ENCODE measurements at places on chromosomes 1 and 21.

DNA sequence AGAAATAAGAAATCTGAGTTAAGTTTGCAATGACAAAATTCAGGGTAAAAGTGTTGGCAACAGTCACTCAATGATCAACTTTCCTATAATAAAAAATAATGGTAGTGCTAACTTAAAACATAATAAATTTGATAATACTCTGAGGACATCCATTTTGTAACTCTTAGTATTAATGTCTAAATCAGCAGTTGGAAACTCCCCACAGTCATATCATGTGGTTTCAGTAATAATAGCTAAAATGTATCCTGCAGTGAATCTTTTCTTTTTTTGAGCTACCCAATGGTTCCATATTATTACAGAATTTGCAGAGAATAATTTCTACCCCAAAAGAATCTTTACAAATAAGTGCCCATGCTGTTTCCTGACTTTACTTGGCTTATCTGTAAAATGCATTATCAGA is 286.7 kb downstream of the PTPRC start:
- DNase-seq, result no peak

- no peak for DNase-seq
Measured at GRCh38 chr1:227472772-227473171, 90.6 kb upstream of the ZNF678 start.

GRCh38 chr1:55285834-55286233 is 70.7 kb upstream of the USP24 start:
- DNase-seq, result no peak

- no peak for DNase-seq
Measured at GRCh38 chr21:16102113-16102512, 372.3 kb downstream of the USP25 start.

- DNase-seq, result no peak
Measured at GRCh38 chr21:45550522-45551210, 8.4 kb upstream of the SLC19A1 start.

GRCh38 chr1:70048336-70049094 is 156.9 kb downstream of the LRRC40 start:
- no peak for DNase-seq

- no peak for DNase-seq
Measured at GRCh38 chr1:78171736-78172590, 126.2 kb downstream of the GIPC2 start.

GRCh38 chr1:57882072-57882471 is 458.2 kb upstream of the DAB1 start:
- no peak for DNase-seq

- no peak for DNase-seq
Measured at GRCh38 chr1:95889400-95889799, 655.4 kb downstream of the RWDD3 start.

- no peak for DNase-seq
Measured at GRCh38 chr1:228134591-228134990, 5.5 kb upstream of the GUK1 start.

DNA sequence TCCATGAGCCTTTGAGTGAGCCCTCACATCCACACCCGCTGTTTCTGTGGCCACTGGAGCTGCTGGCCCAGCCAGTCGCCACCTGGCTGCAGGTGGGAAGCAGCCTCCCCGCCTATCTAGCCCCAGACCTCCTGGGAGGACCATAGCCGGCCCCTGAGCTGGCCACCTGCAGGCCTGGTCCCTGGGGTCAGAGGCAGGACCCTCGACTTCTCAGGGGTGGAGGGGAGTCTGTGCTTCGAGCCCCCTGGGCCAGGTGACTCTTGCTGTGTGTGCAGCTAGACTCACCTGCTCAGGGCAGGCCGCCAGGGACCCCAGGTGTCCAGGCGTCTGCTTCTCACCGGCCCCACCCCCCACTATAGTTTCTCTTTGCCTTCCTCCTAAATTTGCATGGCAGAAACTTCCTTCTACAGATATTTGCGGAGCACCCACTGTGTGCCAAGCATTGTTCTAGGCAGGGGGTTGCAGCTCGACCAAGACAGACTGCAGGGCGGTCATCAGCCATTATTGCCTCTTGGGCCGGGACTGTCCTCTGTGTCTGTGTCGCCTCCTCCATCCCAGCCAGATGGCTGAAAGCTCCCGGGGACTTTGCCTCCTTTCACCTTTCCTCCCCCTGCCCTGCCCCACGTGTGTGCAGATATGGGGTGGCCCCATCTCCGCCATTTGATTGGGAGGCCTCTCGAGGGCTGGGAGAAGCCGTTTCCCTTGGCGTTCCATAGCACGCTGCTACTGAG is 27.3 kb downstream of the SPSB1 start:
- no peak for DNase-seq

DNA sequence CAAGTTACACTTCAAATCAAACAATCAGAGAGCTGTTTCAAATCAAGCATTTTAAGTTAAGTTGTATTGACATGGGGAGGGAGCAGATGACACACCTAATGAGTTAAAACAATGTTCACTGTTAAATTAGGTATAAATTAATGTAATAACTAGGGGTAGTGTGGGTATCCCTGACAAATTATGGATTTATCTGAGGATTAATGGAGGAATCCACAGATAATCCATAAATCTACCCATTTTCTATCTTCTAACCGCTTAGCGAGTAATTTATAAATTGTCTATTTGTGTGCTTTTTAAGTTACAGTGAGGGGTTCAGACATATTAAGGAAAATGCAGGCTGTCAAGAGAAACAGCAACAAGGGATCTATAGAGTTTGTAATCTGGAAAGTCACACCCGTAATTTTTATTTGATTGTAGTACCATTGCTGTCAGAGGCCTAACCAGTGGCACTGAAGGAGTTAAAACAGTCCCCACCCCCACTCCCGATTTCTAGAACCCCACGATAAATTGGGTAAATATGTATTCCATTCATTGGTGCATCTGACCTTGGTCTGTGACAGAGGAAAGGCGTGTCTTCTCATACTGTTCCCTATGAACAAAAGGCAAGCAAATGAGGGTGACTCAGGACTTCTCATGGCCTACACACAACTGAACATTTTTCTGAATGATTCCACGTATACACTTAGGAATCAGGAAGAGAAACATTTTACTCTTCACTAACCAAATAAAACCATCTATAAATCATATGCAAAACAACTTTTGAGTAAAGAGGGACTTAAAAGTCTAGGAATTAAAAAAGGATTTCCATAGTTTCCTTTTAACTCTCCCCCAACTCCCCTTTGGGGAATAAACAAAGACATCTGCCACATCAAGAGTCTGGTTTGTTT is 7.4 kb downstream of the IRF2BP2 start:
- no peak for DNase-seq

DNA sequence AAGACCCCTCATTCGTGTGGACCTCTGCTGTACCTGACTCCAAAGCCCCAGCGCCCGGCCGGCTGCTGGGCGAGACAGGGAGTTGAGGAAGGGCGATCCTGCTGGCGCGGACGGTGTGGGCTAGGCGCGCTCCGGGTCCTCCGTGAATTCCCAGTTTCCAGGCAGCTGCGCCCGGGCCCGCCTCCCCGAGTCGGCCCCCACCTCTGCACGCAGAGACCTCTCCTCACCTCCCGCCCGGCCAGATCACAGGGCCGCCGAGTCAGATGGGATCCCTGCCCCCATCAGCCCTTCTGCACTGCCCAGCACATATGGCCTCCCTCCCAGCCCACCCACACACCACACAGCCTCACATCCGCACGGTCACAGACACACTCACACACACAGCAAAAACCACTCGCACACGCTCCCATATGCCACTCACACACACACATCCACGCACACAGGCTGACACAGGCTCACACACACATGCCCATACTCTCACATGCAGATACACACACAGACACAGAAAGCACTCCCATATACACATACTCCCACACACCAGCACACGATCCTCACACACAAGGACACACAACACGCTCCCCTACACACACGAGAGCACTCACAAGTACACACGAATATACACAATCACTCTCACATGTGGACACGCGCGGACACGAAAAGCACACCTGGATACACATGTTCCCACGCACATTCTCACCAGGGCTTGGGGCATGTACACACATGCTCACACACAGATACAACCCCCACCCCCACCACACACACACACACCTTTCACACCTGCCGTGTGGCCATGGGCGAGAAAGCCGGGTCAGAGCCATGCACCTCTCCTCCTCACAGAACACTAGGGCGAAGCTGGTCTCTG is 7.2 kb upstream of the GUCA2B start:
- no peak for DNase-seq

GRCh38 chr1:27566462-27567145 is 37.3 kb downstream of the AHDC1 start:
- no peak for DNase-seq

- no peak for DNase-seq
Measured at GRCh38 chr1:163176797-163177196, 25.9 kb downstream of the RGS5 start.

DNA sequence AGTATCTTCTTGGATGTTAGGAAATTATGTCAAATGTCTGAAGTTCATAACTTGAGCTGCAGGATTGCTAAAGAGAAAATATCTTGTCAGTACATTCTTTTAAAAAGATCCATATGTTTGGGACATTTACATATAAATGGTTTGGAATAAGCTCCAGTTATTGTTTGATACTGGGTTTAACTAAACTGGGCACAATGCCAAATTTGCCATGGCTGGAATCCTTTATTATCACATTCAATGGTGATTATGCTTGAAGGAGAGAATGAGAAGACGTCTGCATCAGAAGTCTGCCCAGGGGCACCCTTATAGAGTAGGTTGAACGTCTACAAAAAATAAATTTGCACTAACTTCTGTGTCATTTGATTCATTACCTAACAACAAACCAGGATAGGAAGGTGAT is 652.5 kb downstream of the AMY1C start:
- no peak for DNase-seq

- no peak for DNase-seq
Measured at GRCh38 chr1:244388961-244389360, 62.7 kb downstream of the ADSS2 start.

GRCh38 chr1:22612671-22613571 is 23.5 kb upstream of the C1QA start:
- no peak for DNase-seq

- no peak for DNase-seq
Measured at GRCh38 chr1:3668585-3669300, 16.4 kb downstream of the TP73 start.

DNA sequence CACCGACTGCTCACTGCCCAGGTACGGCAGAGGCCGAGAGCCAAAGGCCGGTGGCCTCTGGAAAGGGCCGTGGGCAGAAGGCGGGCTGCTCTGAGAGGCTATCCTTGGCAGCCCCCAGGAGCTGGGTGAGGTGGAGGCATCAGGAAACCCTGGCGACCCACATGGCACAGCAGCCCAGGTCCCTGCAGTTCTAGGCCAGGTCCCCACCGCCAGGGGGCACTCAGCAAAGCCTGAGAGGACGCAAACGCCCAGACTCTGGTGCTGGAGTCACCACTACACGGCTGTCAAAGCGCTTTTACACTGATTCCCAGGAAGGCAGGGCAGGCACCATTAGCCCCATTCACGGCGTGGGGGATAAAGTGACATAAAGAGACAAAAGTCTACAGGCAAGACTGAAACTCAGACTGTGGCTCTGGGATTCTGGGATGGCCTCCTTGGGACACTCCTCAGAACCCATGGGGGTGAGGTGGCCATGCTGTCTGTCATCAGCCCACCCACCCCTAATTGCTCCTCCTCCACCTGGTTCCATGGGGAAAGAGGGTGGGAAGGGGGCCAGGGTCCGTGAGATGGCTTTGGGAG is 4.9 kb downstream of the PLEKHG5 start:
- DNase-seq, result peak; percentile 89

DNA sequence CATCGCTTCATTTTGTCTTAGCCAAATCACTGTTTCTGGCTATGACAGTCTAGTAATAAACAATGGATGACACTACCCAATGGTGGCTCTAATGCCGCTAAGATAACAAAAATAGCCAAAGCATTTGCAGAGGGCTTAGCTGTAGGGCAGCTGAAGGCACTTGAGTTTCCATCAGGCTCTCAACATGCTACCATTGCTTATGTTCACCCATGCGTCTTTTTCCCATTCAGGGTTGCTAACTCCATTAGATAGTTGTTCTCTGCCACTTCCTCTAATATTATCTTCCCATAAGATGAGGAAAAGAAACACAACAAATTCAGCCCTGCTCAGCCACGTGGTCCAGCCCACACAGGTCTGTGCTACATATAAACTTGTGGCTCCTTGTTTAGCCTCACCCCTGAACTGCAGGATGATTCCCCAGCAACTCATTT is 159.6 kb downstream of the TOMM20 start:
- DNase-seq, result no peak

DNA sequence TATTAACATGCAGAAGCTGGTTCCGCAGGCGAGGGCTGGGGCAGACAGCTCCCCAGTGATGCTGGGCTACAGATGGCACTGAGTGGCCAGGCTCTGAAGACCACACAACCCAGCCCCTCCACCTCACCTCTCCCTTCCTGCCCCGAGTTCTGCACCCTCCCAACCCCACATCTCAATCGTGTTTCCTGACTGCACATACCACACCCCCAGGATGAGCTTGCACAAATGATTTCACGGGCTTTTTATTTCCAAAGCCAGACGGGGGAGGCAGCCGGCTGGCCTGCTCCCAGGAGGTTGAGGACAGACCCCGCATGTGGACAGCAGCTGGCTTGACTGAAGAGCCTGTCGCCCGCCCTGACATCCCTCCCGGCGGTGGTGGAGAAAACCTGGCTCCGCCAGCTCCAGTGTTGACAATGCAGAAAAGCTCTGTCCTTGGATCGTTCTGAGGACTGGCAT is 21.4 kb upstream of the ALDH4A1 start:
- no peak for DNase-seq

DNA sequence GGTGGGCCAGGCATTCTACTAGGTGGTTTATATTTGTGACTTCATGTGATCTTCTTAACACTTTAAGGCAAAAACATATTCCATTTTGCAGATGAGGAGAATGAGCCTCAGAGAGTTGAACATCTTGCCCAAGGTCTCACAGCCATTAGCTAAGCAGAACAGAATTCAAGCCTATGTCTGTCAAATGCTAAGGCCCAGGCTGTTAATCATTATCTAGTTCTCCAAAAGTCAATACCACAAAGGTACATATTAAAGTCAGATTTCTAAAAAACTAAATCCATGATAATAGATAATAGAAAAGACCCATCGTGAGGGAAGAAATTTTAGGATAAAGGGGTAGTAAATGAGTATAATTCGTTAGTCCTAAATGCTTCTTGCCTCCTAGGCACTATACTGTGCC is 234.3 kb downstream of the KCNH1 start:
- DNase-seq, result no peak

GRCh38 chr1:231763456-231763855 is 136.9 kb downstream of the DISC1 start:
- DNase-seq, result no peak

DNA sequence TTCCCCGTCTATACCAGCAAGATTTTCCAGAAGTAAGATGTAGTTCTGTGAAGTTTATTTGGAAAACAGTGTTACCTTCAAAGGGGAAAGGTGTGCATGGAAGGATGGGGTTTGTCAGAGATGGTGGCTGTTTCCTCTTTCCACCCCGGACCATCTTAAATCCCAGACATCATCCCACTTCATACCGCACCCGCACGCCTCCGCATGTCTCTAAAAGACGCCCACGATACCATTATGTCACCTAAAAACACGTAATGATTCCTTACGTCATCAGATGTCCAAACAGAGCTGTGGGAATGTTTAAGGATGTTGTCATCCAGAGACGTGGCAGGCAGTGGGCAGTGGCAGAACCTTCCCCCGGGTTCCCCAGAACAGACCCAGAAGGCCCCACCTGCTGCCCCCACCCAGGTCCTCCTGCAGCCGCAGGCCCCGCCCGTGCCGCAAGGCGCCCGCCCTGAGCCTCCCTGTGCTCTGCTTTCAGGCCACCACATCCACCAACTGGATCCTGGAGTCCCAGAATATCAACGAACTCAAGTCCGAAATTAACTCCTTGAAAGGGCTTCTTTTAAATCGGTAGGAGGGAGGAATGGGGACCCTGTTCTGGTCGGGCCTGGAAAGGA is 152.2 kb downstream of the PEX14 start:
- no peak for DNase-seq

Data from naive thymus-derived CD4-positive, alpha-beta T cell (primary cell).